Umbilical cord (tissue), 2 donors: ENCODE measurements at places on chromosomes 13 and 19. TPM values are rescaled to one million over a fixed set of nuclear protein-coding genes. Genes with fewer than 3 reads are reported as not detected.

SIAH3 gene
- total RNA-seq = 2.9 TPM

KLK2 gene
- total RNA-seq = 9.6 TPM

DNA sequence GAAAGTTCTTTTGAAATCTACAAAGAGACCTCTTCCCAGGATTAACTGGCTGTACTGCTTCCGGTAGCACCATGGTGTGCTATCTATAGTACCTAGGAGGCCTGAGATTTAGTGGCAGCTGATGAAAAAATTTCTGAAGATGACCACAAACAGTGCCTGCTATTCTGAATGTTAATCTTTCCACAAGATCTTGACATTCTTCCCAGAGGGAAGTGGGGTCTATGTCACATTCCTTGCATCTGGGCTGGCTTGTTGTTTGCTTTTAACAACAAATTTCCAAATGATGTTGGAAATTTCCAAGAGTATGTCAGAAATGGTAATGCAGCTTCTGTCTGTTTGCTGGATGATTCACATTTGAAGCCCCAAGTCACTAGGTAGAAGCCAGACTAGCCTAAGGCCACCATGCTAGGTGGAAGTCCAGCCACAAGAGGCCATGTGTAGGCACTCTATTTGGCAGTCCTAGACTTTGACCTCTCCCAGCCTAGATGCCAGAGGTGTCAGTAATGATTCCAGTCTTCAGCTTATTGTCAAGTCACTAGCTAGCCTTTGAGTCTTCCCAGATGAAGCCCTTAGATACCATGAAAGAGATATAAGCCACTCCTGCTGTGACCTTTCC, 22.1 kb downstream of the SPART start:
- DNase-seq = no peak

DNA sequence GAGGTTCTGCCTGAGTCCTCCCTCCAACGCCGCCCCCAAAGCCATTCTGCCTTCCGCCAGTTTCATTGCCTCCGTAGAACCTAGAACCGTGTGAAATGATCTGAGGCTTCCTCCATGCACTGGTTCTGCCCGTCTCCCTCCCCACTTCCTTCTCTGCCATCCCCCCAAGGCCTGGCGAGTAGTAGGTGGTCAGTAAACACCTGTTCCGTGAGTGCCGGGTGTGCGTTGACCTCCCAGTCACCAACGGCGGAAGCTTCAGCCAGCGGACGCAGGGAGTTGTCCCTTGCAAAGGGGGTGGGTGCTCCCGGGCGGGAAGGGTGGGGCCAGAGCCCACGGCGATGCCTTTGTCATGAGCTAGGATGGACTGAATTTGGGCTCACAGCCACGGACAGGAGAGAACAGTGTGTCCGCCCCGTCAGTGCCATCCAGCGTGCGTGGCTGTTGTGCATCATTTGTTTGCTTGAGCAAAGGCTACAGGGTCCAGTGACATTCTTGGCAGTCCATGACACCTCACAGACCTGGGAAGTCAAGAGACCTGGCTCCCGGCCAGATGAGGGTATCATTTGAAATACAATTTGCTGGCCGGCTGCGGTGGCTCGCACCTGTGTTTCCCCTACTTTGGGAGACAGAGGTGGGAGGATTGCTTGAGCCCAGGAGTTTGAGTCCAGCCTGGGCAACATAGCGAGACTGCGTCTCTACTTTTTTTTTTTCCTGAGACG, 43.1 kb downstream of the NFIC start:
- no peak for DNase-seq

GRCh38 chr13:92197669-92198068, 799.2 kb downstream of the GPC5 start:
- DNase-seq = peak; percentile 13

DNA sequence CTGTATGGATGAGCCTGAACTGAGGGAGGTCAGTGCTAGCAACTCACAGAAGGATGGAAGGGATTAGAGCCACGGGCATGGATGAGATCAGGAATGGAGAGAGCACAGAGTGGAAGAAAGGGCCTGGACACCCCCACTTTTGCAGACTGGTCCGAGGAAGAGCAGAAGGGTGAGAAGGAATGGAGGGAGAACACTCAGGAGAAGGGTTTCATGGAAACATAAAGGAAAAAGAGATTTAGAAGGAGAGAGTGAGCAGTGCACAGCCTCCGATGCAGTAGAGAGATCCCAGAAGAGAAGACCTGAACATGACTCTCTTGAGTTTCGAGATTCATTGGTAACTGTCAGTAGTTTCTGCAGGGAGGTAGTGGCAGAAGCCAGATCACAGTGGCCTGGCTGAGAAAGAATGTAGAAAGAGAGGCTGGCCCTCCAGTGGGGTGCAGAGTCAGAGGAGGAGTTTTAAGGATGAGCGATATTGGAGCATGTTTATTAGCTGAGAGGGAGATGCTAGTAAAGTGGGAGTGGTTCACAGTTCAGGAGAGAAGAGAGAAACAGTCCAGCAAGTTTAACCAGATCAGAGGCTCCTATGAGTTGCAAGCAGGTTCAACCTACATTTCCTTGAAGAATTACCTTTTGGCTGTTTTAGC, 108.9 kb downstream of the ZAR1L start:
- peak; percentile 73 for DNase-seq

DNA sequence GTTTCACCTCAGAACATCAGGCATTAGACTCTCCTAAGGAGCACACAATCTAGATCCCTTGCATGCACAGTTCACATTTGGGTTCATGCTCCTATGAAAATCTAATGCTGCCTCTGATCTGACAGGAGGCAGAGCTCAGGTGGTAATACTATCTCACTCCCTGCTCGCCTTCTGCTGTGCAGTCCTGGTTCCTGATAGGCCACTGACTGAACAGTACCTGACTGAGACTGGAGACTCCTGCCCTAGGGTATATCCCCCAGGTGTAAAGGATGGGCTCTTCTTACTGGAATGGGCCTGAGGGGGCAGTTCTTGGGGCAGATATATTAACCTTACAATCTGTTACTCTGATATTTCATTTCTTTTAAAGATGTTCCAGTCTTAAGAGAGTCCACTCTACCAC, 6.3 kb downstream of the OBI1 start:
- DNase-seq = no peak

GRCh38 chr13:71967990-71968389, 101.0 kb upstream of the DACH1 start:
- DNase-seq = no peak
